ENCODE measurements at places on chromosomes 16 and 17.

DNA sequence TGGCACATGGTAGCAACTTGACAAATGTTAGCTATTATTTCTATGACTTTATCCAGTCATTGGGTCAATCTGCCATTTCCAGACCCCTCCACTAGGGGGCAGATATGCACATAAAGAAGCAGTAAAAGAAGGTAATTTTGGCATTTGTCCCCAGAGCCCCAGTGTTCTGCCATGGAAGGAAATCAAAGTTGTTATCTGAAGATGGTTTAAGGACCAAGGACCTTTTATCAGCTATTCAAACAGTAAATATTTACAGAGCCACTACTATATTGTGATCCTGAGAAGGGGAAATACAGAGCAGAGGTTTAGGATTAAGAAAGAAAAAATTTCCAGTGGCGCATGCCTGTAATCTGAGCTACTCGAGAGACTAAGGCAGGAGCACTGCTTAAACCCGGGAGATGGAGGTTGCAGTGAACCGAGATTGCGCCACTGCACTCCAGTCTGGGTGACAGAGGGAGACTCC lies 20.0 kb downstream of the TRAF4 start:
- DNase-seq = no peak

- DNase-seq = no peak
Measured at GRCh38 chr17:46141645-46142044, 51.6 kb downstream of the KANSL1 start.

DNA sequence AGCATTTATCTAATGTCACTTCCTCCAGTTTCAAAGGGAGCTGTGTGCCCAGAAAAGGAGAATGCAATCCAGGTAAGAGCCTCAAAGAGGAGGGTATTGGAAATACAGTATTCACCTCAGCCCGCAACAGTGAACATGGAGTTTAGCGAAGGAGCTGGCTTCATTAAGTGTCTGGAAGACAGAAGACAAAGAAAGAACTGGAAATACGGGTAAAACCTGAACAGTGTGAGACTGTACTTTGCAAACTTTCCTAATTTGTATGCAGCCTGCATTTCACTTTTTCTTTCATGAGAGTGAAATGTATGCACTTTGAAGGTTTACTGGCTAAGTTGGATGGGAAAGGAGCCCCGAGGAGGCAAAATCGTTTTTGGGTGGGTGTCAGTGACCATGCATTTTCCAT lies 478.4 kb downstream of the HS3ST3B1 start:
- no peak for DNase-seq

- no peak for DNase-seq
Measured at GRCh38 chr17:4540687-4541327, 14.4 kb downstream of the MYBBP1A start.

- peak; percentile 97 for DNase-seq
Measured at GRCh38 chr16:30698139-30698815, 694 bp upstream of the SRCAP start.
